ENCODE measurements at places on chromosomes 16 and 17.

DNA sequence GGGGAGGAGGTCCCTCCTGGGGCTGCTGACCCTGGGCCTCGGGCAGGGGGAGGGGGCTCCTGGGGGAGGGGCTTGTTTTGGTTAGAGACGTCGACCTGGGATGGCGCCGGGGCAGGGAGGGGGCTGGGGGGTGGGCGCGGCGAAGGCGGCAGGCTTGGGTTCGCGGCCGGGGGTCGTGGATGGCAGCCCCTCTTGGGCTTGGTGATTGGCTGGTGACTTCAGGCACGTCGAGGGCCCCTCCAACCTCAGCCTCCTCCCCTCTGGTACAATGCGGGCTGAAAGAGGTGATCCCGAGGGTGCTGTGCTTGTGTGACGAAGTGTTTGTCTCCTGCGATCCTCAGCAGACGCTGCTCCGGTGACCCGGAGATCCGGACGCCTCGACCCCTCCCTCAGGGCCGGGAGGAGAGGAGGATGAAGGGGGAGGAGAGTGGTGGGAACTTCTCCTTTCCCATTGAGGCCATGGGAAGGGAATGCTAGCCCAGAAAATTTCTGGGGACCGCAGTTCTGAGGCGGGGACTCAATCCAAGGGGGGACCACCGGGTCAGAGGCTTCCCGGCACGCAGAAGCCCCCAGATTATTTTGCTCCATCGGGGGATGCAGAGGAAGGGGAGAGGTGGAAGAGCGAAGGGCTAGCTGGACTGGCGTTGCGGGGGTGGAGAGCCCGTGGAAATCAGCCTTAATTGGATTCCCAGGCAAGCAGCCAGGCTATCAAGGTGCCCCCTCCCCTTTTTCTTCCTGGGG is 43.9 kb downstream of the RAI1 start:
- DNase-seq, result no peak

DNA sequence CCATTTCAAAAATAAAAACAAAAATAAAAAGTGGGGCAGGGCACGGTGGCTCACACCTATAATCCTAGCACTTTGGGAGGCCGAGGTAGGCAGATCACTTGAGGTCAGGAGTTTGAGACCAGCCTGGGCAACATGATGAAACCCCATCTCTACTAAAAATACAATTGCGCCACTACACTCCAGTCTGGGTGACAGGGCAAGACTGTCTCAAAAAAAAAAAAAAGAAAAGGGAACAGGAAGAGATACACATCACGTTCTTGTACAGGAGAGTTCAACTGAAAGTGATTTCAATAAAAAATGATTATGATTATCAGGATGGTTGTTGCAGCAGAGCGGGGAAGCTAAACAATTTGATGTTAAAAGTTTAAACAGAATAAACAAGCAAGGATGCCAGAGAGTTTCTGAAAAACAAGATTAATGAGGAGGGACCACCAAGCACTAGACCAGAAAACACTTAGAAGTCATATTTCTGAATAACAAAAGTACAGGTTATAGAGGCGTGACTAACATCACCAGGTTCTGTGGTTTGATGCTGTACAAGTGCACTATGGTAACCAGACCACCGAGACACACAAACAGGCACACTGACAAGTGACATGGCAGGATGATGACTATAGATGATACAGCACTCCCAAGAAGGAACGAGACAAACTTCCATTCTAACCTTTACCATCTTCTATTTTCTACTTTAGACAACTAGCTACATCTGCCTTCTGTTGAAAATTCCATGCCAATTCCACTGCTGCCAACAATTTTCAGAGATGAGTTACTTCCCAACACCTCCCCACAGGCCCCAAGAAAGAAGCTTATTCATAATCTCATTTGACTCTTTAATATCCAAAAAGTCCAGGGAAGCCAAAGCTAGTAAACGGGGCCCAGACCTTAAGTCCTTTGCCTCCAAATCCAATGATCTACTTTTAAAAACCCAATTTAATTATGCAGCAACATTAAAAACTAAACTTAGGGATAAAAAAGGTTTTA is 11.8 kb downstream of the DNAJA2 start:
- DNase-seq, result no peak

GRCh38 chr17:75914643-75915267 is 10.1 kb upstream of the MRPL38 start:
- no peak for DNase-seq

- no peak for DNase-seq
Measured at GRCh38 chr17:66963521-66963908, 992 bp upstream of the CACNG4 start.

DNA sequence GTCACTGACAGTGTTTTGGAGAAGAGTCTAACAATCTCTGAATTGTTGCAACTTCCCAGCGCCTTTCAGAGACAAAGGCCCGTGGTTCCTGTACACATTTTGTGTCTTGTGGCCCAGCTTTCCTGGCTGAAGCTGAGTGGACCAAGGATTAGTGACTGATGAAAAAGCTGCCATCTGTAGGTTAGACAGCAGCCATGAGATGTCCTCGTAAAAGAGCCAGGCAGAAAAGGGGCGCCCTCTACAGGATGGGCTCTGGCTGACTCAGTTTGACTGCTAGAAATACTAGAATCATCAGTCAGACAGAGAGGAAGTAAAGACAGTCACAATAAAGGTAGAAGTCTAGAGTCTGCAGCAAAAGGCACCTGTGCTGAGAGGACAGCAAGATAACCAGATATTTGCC is 26.5 kb upstream of the NF1 start:
- DNase-seq, result no peak

DNA sequence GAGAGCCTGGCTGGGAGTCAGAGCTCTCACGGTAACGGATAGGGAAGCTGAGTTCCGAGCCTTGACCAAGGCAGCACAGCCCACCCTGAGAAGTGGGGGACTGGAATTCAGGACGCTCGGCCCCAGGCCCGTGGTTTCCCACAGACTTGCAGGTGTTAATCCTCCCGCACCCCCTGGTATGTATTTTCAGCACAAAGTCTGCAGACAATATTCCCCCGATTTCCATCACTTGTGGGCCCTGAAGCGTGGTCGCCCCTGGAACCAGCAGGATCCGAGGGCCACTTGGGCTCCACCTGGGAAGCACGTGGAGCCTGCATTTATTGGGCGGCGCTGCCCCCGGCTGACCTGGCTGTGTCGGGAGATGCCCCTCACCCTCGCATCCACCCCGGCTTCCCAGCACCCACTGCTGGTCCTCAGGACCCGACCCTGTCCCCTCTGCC is 60.2 kb downstream of the WSB1 start:
- DNase-seq, result no peak

DNA sequence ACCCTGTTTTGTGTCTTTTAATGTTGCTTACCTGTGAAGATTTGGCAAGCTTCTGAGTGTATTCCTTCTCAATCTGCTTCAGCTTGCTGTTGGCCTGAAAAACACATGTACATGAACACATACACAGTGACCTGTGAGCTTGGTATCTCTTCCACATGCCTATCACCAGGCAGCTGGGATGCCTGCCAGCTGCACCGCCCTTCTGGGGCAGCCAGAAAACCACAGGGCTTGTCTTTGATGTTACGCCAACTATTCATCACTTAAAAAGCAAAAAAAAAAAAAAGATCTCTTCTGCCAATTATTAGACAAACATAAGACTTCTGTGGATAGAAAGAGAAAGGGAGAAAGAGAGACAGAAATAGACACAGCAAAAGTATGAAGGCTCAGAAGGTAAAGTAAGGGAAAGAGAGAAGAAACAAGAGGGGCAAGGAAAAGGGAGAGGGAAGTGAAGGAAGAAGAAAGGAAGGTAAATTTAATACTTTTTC is 189.2 kb upstream of the AXIN2 start:
- DNase-seq, result no peak

- no peak for DNase-seq
Measured at GRCh38 chr17:7740481-7741001, 23.0 kb downstream of the DNAH2 start.

- no peak for DNase-seq
Measured at GRCh38 chr16:84239141-84239769, 557 bp downstream of the KCNG4 start.

GRCh38 chr16:20844054-20844453 is 37.7 kb downstream of the REXO5 start:
- DNase-seq, result no peak

Data from NCI-H2107 (cell line).